ENCODE measurements at places on chromosomes 3 and 15.

DNA sequence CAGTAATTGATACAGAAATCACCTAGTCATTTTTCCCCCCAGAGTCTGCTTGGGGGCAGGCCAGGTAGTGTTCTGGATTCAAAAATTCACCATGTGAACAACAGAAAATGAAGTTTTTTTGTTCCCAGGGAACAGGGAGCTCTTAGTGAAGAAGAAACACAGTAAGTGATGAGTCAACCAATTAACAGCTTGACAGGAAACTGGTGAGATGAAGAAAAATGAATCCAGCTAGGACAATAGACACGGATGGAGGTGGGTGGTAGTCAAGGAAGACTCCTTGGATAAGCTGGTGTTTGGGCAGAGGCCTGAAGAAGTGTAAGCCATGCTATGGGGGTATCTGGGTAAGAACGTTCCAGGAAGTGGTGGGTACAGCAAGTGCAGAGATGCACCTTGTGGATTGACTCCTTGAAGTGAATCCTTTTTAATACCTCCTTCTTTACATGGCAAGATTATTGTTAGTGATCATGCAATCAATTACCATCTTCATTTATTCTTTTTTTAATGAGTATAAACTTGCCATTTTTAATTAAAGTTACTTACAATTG lies 339.9 kb upstream of the RGMA start:
- DNase-seq: no peak

DNA sequence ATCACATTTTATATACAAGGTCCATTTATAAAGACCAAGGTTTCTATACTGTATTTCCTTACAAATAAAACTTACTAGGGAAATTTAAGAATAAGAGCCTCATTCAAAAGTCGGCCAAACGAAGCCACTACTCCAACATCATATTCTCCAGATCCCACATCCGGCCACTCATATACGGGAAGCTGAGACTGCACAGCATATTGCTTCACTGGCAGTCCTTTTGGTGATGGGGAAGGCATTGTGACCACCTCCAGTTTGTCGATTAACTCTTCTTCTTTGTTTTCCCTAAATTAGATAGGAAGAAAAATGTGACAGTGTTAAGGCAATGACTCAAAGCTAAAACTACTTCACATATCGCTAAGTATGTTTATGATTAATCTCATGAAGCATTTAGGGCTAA lies 2.7 kb downstream of the MTFMT start:
- DNase-seq: no peak

DNA sequence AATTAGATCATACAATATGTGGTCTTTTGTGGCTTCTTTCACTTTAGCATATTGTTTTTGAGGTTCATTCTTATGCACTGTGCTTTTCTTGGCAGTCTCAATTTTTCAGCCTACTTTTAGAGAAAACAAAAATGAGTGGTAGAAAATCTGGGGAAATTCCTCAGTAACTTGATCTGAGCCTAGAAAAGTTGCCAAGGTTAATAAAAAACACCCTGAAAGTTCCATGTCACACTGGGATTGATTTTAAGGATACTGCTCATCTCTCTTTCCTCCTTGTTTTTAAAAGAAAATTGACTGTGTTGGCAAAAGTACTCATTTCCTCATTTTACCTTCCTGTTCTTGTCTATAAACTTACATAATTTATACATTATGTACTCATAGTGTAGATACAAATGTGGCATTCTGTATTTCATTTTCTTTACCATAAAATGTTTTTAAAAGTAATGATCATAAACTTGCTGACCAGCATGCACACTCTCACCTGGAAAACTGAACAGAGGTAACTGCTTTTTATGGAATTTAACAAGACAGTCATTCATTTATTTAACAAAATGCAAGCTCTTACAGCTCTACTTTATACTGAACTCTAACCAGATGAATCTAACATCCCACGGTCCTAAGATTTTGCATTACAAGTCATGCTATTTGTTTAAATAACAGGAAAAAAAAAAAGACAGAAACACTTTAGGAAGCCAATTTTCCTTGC lies 28.6 kb upstream of the SH3BP5 start:
- no peak for DNase-seq

DNA sequence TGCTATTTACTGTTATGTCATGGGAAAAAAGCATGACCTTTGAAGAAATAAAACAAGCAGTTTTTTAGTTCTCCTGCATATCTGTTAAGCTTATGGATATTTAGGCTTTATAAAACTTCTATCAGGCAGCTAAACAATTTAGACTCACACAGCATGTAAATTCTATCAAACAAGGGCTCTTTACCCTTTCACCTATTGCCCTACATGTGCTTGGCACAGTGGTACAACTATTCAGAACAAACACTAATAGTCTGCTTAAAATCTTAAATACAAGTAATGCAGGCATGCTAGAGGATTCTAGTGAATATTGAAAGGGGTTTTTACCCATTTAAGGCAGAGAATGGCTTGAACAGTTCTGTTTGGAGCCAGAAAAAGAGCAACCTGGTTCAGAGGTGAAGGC lies 23.4 kb upstream of the NANOGP8 start:
- DNase-seq: no peak

DNA sequence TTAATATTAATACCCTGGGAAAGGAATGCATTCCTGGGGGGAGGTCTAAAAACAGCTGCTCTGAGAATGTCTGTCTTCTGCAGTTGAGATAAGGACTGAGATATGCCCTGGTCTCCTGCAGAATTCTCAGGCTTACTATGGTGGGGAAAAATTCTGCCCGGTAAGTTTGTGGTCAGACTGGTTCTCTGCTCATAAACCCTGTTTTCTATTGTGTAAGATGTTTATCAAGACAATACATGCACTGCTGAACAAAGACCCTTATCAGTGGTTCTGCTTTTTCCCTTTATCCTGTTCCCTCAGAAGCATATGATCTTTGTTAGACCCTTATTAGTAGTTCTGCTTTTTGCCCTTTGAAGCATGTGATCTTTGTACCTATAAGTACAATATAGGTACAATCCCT lies 494.6 kb downstream of the CNTN6 start:
- DNase-seq: no peak

GRCh38 chr3:14125193-14126016 lies 553 bp downstream of the TMEM43 start:
- peak; percentile 91 for DNase-seq

GRCh38 chr15:29832709-29833108 lies 10.4 kb upstream of the TJP1 start:
- DNase-seq: no peak

DNA sequence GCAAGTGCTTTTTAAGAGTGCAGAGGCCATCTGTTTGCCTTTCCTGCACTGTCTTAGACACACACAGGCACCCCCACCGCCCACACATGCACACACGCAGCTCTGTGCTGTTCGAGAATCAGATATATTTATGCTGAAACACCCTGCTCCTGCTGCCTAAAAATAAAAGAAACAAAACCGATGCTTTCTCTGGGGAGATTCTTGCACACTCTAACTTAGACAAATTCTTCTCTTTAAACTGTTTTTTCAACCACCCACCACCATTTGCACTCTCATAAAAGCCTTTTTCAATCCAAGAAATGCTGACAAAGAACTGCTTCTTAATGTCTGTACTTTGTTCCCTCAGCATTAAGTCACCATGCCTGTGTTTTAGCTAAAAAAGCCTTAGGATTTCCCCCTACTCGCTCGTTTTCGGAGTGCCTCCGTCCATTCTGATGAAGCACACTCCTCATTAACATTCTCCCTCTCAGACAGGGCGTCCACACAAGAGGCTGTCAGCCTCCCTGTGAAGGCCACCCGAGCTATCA lies 26.2 kb downstream of the SLC12A8 start:
- DNase-seq: no peak

DNA sequence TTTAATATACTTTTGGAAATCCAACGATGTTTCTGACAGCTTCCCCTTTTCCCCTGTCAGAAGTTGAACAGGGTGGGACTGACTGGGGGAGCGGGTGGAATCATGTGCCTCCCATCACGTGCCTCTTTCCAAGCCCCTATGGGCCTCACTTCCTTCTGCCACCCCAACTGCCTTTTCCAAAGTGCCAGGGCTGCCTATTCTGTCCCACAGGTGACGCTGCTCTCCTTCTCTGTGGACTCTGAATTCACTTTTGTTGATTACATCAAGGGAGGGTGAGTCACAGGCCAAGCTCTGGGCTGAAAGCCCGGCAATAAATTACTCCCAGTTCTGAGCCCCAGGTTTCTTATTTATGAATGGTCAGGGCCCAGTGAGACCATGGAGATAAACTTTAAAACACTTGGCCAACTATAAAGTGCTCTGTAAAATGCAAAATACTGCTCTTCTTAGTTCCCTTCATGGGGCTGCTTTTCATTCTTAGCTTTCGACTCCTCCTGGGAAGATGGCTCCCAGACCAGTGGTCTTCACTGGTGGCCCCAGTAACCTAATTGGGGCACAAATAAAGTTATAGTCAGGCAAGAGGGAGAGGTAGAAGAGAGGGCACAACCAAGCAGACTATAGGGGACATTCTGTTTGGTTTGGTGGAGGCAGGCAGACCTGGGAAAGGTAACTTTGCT lies 12.3 kb downstream of the CPNE9 start:
- no peak for DNase-seq

GRCh38 chr3:14691239-14691638 lies 16.3 kb downstream of the C3orf20 start:
- DNase-seq: no peak

GRCh38 chr3:186013312-186013711 lies 75.5 kb upstream of the TRA2B start:
- no peak for DNase-seq

DNA sequence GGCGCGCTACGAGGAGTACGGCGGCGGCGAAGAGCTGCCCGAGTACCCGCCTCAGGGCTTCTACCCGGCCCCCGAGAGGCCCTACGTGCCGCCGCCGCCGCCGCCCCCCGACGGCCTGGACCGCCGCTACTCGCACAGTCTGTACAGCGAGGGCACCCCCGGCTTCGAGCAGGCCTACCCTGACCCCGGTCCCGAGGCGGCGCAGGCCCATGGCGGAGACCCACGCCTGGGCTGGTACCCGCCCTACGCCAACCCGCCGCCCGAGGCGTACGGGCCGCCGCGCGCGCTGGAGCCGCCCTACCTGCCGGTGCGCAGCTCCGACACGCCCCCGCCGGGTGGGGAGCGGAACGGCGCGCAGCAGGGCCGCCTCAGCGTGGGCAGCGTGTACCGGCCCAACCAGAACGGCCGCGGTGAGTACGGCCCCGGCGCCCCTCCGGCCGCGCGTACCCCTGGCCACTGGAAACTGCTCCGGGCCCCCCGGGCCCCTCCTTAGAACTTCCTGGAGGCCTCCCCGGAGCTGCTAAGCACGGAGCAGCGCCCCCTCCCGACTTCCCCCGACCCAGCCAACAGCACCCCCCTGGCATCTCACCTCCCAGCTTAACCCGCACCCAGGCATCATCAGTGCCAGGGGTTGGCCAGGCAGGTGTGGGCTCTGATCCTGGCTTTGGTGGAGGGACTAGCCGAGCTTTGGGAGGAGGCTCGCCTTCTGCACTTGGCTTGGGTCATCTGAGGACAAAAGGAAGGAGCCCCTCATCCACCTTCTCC lies 1.4 kb downstream of the LOXL1 start:
- no peak for DNase-seq

DNA sequence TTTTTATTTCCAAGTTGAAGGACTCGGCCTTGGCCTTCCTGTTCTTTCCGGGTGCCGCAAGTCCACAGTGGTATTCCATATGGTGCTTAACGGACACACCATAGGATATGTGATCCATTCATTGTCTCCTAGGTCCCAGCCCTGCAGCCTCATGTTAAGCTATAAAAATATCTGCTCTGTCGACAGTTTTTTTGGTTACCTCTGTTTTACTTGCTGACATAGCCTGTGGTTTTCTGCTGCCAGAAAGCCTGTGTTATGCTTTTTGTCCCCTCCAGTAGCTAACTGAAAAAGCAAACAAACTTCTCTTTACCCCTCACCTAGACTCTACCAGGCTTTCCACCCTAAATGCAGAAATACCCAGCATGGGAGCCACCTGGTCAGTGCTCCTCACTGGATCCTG lies 5.3 kb downstream of the INAFM2 start:
- no peak for DNase-seq

DNA sequence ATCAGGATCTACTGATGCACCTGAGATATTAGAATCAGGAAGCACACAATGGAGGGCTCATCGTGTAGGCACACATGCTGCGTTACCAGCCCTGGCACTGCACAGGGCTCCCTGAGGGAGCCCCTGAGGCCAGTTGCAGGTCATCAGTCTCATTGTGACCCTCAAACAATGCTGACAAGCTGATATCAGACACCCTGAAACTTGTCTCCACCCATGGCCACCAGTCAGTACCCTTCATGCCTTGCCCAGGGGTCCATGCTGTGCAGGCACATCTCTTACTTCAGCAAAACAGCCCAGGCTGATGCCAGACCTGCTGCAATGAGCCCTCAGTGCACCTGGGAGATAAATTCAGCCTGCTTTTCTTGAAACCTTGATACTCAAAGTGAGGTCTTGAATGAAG lies 59.5 kb upstream of the SLC6A11 start:
- peak; percentile 69 for DNase-seq

DNA sequence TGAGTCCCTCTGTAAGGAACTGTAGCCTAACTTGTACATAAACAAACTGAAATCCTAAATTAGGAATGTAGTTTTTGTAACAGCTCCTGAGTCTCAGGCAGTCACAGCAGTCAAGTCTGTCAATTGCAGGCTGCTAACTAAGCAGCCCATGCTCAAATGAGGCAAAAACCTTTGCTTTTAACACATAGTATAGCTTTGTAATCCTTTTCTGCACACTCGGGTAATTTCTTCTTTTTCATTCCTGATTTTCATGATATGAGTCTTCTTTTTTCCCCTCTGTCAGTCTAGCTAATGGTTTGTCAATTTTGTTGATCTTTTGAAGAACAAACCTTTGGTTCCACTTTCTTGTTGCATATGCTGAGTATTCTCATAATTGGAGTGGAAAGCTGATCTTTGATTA lies 84.9 kb upstream of the LRRFIP2 start:
- DNase-seq: no peak

DNA sequence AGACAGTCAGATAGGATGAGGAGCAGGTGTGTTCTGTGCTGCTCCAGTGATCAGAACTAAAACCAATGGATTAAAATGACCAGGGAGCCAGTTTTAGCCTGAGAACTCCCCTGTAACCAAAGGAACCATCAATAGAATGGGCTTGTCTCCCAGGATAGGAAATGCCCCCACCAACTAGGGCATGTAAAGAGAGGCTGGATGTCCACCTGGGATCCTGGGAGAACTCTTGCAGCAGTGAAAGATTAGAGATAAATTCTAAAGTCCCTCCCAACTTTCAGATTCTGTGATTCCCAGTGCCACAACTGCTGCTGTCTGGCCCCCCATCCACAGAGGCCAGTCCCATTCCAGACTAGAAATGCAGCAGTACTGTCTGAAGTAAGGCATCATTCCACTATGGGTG lies 33.8 kb downstream of the HDC start:
- no peak for DNase-seq

DNA sequence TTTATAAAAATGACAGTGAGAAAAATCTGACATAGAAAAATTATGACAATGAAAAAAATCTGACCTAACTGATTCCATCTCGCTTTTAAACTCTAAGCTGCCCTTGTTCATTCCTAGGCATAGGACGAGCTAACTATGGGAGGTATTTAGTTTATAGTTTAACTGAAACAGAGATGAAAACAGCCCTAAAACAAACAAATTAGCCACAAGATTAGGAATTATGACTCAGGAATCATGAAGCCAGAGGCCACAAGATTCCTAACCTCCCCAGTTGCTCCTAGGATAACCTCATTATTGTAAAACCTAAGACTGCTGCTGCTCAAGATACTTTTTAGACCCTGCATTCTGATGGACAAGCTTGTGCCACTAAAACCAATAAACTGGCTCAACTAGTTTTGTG lies 122.7 kb upstream of the MNS1 start:
- DNase-seq: no peak

Data from mesenteric fat pad (tissue), 1 donor.